Osteocyte (in vitro differentiated cells): ENCODE measurements at places on chromosomes 3 and 15. TPM values are rescaled to one million over a fixed set of nuclear protein-coding genes. Genes with fewer than 3 reads are reported as not detected.

Gene DNAJB8
- total RNA-seq, result not detected in 2 replicates

Gene ZIC4
- 8.6 and 8.8 TPM in 2 replicates for total RNA-seq

Gene SPTSSB
- total RNA-seq, result not detected in 2 replicates

Gene CDCP1
- 2.3 and 2.7 TPM in 2 replicates for total RNA-seq

Gene PLSCR5
- total RNA-seq, result not detected in 2 replicates

Gene CADM2
- total RNA-seq, result 1.5 and 2.2 TPM in 2 replicates

Gene GPR27
- total RNA-seq, result 0.63 and 0.94 TPM in 2 replicates

Gene FOXL2
- 0.21 and 0.24 TPM in 2 replicates for total RNA-seq

Gene TTC23
- total RNA-seq, result 23.1 and 23.5 TPM in 2 replicates

Gene RTP1
- not detected in 2 replicates for total RNA-seq

Gene DENND6A
- total RNA-seq, result 24.8 and 26.2 TPM in 2 replicates

Gene POLQ
- total RNA-seq, result 1.2 TPM in 2 replicates

Gene ARF4
- 250 and 252 TPM in 2 replicates for total RNA-seq

Gene VWA5B2
- 0.11 TPM in 1 of 2 replicates, not detected in the other for total RNA-seq

Gene RARRES1
- 2.4 and 2.8 TPM in 2 replicates for total RNA-seq

Gene CX3CR1
- not detected in 2 replicates for total RNA-seq

Gene SGO1
- total RNA-seq, result 2.7 and 3.1 TPM in 2 replicates

Gene COL6A5
- total RNA-seq, result not detected in 2 replicates

Gene CKMT1A
- not detected in 2 replicates for total RNA-seq

Gene KNG1
- not detected in 2 replicates for total RNA-seq

Gene LINGO1
- total RNA-seq, result 2.1 and 2.4 TPM in 2 replicates

Gene IL17RB
- total RNA-seq, result 0.24 and 0.54 TPM in 2 replicates

Gene CCDC66
- 23.4 and 24.3 TPM in 2 replicates for total RNA-seq

Gene SCAANT1
- not detected in 2 replicates for total RNA-seq

Gene SERINC4
- not detected in 2 replicates for total RNA-seq

Gene RYK
- 68.1 and 70.7 TPM in 2 replicates for total RNA-seq

Gene C3orf52
- total RNA-seq, result 1.0 and 1.4 TPM in 2 replicates

Gene STAB1
- not detected in 2 replicates for total RNA-seq
